NCI-H446 (cell line): ENCODE measurements at places on chromosomes 5 and 9.

- DNase-seq = no peak
Measured at GRCh38 chr5:75510836-75511434, 494 bp downstream of the CERT1 start.

- no peak for DNase-seq
Measured at GRCh38 chr5:76693141-76693540, 22.8 kb upstream of the F2R start.

GRCh38 chr9:12784461-12785259 is 9.8 kb downstream of the LURAP1L start:
- DNase-seq = peak; percentile 68

GRCh38 chr5:118956727-118957126 is 31.6 kb downstream of the DTWD2 start:
- peak; percentile 61 for DNase-seq

GRCh38 chr9:90271707-90272106 is 370.9 kb downstream of the DIRAS2 start:
- no peak for DNase-seq

DNA sequence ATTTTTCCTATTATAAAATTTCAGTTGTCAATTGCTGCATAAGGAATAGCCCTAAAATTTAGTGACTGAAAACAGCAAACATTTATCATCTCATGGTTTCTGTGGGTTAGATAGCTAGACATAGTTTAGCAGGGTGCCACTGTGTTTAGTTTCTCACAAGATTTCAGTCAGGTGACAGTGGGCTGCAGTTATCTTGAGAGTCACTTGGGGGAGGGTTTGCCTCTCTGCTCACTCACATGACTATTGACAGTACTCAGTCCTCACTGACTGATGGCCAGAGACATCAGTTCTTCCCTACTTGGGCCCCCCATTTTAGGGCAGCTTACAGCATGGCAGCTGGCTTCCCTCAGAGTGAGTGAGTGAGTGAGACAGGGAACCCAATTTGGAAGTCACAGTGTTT is 42.0 kb downstream of the PBX3 start:
- no peak for DNase-seq

DNA sequence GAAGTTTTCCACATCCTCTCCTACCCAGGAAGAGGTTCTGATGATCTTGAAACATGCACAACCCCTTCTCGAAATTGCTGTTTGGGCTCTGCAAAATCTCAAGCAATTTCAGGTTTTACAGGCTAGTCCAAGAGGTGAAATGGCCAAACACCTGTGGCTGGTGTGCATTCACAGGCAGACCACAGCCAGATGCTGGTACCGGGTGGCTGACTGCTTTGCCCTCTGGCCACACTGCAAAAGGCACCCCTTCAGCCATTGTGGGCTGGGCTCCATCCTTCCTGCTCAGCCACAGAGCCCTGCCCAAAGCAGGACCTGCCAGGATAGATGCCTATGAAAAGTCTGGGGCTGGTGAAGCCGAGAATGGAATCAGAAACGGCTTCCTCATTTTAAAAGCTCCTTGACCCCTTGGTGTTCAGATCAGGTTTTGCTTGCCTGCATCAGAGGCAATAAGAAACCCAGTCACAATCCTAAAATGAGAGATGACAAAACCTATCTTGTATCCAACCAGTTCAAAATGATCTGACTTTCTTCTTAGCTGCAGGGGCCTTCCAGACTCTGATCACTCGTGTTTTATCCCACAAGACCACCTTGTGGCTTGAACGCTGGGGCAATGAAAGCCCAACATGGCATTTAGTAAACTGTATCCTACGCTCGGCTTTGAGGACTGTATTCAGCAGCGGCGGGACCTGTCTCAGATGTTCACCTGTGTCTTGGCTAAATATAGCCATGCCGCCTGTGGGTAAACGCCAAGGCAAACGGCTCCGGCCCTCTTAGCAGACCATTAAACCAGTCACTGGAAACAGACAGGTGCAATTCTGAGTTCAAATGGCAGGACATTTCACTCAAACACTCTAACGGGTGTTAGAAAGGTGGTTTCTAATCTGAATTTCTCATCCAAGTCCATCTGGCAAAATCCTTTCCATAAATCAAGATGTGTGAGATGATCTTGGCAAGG is 49.6 kb downstream of the EPB41L4B start:
- no peak for DNase-seq

DNA sequence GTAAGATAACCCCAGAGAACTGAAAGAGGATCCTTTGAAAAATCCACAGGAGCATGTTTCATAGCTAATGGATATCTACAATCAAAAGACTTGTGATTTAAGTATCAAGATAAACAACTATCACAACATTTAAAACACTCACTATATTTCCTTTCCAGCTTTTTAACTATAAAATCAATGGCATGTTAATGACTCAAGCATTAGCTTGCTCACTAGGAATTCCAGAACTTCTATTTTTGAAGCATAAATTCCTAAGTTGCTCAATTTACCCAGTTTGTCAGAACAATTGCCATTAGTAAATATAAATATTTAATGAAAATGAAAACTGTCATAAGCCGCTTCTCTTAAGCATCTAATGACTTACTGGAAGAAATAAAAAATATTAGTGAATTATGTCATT is 355.3 kb downstream of the PRELID2 start:
- no peak for DNase-seq

DNA sequence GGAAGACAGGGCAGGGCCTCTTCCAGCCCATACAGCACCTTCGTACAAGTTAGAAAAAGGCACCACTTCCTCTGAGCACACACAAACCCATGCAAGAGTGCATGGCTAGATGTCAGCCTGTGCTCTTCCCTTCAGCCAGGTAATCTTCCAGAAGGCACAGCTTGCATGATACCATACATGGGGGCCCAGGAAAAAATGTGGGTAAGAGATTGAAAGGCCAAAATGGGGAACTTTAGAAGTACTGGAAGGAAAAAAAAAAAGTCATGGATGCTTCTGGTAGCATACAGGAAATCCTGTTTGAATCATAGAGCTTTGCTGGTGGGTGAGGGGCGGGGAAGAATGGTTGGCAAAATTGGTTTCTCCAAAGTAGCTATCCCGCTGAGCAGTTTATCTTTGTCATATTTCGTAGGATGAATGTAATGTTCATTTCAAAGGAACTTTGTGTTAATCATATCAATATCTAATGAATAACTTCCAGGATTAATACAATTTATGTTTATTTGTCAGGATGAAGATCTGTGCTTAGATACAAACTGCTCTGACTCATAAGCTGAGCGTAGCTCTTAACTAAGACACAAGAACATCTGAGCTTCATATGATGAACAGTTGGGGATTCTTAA is 78.2 kb upstream of the MAP3K1 start:
- no peak for DNase-seq

- DNase-seq = no peak
Measured at GRCh38 chr5:79694652-79695051, 5.0 kb downstream of the CMYA5 start.
